ENCODE measurements at places on chromosomes 7 and 10.

- no peak for DNase-seq
These were observed 110.8 kb downstream of the JAZF1 start for GRCh38 chr7:28069807-28070206.

DNA sequence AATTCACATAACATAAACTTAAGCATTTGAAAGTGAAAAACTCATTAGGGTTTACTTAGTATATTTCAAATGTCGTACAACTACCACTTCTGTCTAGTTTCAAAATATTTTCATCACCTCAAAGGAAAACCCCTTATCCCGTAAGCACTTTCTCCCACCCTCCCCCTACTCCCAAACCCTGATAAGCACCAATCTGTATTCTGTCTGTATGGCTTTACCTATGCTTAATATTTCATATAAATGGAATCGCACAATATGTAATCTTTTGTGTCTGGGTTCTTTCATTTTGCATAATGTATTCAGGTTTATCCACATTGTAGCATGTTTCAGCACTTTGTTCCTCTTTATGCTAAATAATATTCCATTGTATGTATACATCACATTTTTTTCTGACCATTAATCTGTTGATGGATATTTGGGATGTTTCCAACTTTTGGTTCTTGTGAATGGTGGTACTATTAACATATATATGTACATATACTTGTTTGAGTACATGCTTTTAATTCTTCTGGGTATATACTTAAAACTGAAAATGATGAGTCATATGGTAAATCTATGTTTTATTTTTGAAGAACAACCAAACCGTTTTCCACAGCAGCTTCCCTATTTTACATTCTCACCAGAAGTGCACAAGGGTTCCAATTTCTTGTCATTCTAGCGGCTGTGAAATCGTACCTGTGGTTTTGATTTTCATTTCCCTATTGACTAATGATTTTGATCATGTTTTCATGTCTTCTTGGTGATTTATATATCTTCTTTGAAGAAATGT is 6.2 kb upstream of the STARD3NL start:
- DNase-seq: no peak

DNA sequence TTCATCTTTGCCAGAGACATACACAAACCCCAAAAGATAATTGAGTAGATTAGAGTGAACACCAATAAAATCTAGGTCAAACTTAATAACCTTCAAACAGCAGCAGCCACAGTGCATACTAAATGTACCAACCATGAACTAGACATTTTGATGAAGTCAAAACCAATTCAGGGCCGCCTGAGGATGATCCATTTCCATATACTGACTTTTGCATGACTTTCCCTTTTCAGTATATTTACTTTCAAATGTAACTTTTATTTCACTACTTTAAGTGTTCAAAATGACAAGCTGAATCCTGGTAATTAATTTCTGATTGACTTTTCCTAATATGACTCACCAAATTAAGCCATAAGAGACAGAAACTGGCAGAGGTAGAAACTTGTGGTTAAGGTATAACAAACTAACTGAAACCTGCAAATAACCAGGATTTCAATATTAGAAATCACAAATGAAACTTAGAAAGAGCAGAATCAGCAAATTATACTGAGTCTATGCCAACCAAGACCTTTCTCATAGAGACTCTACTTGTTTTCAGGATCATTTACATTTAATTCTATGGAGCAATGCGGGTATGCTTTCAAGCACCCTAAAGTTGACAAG is 171.9 kb upstream of the LRRN3 start:
- DNase-seq: no peak

DNA sequence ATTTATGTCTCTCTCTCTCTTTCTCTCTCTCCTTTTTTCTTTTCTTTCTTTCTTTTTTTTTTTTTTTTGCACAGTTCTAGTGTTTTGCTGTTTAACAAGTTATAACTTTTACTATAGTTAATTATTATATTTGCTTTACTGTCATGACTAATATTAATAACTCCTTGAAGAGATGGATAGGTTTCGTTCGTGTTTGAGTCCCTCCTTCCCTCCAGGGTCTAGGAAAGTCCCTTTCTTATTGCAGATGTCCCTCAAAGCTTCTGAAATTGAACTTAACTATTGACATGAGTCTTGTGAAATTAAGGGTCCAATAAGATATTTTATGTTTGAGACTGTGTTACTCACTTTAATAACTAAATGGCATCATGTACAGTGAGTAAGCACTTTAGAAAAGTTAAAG is 131.4 kb downstream of the PLXDC2 start:
- no peak for DNase-seq

DNA sequence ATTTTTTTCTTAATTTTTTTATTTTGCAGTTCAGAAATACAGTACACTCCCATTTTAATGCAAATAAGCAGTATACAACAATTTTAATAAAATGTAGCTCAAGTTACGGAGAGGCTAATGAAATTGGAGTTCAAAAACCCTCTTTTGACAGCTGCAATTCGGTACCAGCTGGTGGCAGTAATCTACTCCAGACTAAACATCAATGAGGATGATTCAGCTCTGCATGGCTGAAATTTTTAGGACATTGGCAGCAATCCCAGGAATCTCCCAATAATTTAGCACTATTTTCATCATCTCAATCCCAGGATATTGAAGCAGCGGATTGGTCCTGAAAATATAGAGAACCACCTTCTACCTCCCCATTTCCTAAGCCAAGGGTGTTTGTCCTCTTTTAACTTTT is 278.8 kb downstream of the CACNA2D1 start:
- DNase-seq: peak; percentile 19

DNA sequence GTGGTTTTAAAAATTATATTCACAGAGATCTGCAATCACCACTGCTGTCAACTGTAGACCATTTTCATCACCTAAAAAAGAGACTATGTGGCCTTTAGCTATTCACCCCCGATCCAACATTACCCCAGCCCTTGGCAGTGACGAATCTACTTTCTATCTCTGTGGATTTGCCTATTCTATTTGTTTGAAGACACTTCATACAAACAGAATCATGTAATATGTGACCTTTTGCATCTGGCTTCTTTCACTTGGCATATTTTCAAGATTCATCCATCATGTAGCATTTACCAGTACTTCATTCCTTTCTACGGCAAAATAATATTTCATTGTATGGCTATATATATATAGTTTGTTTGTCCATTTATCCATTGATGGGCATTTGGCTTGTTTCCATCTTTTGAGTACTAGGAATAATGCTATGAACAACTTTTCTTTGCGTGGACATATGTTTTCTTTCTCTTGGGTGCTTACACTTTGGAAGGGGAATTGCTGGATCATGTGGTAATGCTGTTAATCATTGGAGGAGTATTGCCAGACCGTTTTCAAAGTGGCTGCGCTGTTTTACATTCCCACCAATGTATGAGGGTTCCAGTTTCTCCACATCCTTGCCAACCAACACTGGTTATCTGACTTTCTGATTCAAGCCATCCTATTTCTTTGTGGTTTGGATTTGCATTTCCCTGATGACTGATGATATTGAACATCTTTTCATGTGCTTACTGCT is 22.3 kb downstream of the ADAMTS14 start:
- no peak for DNase-seq

DNA sequence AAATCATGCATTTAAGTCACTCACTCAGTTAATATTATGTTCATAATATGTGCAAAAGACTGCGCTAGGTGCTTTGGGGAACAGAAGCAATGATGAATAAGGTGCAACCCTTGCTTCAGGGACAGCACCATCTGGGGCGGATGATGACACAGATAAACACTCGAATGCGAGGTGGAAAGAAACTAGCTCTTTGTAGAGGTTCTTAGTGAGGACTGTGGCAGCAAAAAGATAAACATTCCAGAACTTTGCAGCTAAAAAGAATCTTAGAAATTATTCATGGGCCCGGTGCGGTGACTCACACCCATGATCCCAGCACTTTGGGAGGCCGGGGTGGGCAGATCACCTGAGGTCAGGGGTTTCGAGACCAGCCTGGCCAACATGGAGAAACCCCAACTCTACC is 29.8 kb upstream of the CHST15 start:
- DNase-seq: no peak

DNA sequence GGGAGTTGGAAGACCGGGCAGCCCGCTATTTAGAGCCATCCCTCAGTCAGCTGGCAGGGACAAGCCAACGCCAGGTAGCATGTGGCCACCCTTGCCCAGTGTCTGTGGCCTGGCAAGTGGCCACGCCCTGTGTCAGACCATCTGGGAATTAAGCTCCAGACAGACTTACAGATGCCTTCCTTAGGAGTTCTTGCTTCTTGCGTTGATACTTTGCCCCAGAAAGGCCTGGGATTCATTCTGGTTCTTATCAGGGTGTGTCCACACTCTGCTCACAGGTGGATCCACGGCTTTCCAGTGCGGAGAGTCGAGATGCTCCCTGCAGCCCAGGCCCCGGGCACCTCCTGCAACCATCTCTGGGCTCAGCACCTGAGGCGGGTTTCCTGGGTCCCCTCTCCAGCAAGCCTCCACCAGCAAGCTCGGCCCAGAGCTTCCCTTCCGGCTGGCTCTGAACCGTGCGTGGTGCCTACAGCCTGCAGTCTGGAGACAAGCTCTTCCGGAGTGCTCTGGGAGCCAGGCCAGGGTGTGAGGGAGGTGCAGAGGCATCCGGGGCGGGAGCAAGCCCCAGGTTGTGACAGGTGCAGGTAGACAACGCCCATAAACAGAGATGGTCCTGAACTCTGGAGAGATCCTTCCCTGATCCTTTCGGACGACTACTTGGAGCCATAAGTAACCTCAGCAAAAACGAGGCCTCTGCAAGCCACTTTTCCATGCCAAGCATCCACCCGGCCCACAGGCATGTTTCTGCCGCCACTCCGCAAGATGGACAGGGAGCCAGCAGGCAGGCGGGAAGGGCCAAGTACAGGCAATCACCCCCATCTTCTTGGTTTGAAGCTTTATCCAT is 32.3 kb upstream of the PPIF start:
- no peak for DNase-seq

GRCh38 chr10:7186387-7187018 is 224.3 kb downstream of the SFMBT2 start:
- DNase-seq: no peak

DNA sequence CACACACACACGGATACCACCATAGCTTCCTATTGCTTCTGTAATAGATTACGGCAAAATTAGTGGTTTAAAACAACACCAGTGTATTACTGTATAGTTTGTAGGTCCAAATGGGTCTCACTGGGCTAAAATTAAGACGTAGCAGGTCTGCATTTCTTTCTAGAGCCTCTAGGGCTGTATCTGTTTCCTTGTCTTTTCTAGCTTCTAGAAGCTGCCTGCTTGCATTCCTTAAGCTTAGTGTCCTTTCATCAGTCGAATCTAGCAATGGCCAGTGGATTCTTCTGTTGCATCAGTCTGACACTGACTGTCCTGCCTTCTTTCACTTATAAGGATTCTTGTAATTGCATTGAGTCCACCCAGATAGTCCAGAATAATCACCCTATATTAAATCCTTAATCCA is 882.3 kb downstream of the PCDH15 start:
- no peak for DNase-seq

DNA sequence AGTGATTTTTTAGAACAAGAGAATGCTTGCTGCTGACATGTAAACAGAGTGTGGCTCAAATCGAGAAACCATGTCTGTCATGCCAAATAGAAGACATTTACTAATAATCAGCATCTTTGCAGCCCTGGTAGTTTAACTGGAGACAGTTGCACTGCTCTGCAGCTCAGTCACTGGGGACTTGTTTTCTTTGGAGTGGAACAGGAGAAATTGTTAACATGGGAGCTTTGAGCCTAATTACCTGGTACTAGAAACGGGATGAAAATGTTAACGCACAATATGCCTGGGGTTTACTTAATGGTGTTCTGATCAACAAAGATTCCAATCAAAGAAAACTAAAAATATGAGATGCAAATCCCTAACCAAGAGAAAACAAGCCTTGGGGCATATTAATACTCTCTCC is 153.5 kb downstream of the NRP1 start:
- DNase-seq: no peak

- no peak for DNase-seq
These were observed 81.7 kb upstream of the ITPRID1 start for GRCh38 chr7:31432176-31432575.

- no peak for DNase-seq
These were observed 52.6 kb downstream of the CACNA2D1 start for GRCh38 chr7:82390936-82391335.

GRCh38 chr7:158495216-158495615 is 92.4 kb downstream of the PTPRN2 start:
- no peak for DNase-seq

GRCh38 chr7:41170466-41170865 is 532.4 kb downstream of the INHBA start:
- no peak for DNase-seq

GRCh38 chr7:24754906-24755506 is 2.3 kb downstream of the GSDME start:
- no peak for DNase-seq

GRCh38 chr7:135661311-135662122 is 797 bp upstream of the STMP1 start:
- no peak for DNase-seq

GRCh38 chr7:158056761-158057160 is 530.9 kb downstream of the PTPRN2 start:
- no peak for DNase-seq

DNA sequence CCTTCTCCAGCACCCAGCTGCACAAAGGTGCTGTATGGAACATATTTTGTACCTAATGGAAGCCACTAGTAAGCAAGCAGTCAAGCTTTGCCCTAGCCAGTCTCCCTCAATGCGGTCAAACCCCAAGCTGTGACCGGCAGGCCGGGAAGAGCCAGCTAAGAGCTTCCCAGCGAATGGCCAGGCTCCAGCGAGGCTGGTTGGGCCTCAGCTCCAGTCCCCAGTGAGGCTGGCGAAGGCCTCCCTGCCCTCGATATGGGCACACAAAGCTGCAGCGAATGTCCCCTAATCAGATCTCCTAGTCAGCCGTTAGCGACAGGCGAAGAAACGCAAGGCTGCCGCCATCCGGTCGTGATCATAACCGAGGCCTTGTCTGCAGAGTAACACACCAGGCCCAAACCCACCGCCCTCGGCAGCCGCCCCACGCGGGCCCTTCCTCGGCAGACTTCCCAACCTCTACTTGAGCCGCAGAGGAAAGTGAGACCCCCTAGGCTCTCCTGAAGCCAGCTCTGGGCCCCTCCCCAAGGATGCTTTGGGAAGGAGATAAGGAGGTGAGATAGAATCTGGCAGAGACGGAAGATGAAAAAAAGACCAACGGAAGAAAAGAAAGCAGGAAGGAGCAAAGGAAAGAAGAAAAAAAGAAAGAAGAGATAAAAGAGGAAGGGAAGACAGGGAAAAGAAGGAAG is 3.1 kb upstream of the HOXA9 start:
- no peak for DNase-seq

- DNase-seq: no peak
These were observed 63.7 kb downstream of the PRKG1 start for GRCh38 chr10:51137756-51138529.

DNA sequence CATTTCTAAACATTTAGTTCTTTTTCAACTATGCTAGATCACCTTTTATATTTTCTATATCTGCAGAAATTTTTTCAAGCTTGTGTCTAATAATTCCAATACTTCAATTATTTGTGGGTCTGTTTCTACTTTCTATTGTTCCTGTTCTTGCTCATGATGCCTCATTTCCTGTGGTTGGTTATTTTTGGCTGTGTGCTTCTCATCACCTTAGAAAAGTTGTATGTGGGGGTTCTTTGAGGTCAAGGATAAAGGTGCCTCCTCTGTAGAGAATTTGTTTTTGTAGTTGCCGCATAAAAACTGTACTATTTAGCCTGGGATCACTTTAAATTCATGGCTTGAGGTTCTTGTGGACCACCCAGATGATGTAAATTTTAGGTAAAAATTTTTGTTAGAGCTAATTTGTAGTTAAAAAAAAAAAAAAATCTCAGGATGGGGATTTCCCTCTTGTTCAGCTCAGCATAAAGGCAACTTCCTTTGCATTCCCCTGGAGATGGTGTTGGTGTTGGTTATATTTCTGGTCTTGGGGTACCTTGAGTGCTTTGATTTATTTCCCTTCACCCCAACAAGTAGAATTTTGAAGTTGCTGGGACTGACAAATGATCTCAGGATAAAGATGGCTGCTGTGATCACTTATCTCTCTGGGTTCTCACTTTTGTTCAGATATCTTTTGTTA is 27.0 kb upstream of the JAZF1 start:
- DNase-seq: no peak

All from retina (tissue), 1 donor.